ENCODE measurements at places on chromosomes 1 and 21.

DNA sequence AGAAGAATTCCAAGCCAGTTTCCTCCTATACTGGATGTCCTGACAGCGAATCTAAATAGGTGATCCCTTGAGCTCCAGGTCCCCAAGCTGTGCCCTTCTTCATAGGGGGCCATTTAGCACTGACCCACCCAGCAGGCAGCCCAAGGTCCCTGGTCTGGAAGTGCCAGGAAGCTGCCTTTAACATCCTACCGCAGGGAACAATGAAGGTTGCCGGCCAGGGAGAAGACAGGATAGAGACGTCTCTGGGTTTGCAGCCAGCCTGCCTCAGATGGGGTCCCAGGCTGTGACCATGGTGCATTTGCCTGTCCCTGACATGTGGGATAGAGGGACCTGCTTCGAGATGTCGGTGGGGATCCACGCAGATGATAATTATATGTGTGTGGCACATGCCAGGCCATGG, 2.7 kb upstream of the RIPK4 start:
- DNase-seq, result no peak

- peak; percentile 54 for DNase-seq
Observed at GRCh38 chr1:151972542-151973248, 21.0 kb downstream of the S100A10 start.

GRCh38 chr1:84956655-84957054, 40.3 kb downstream of the MCOLN2 start:
- no peak for DNase-seq

DNA sequence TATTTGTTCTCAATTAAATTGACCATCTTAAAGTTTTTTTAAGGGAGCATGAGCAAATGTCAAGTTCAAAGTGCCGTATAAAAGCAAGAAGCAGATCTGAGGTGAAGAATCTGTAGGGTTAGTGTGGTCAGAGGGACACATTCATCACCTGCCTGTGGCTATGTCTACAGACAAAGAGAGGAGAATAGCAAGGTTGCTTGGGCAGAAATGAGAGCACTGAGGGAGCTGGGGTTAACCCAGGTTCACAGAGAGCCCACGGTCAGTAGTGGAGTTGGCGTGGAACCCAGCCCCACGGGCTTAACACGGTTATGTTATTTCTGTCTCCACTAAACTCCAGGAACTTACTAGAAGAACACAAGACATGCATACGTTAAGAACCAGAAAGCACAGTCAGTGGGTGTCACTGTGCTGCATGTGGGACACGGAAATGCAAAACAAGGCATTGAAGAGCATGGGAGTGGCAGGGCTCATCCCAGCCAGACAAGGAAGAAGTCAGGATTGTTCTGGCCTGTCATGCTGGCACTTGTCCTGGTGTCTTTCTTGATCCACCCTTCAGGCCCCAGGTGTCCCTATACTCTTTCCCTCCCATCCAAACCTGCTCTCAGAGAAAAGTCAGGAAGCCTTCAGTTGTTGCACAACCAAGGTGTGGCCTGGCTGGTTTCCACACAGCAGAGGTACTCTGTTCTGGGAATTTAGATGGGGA, 95.5 kb upstream of the IVNS1ABP start:
- no peak for DNase-seq
